Activated CD8-positive, alpha-beta memory T cell treated with anti-CD3 and anti-CD28 coated beads for 1 hour (primary cell): ENCODE measurements at places on chromosomes 3 and 15.

GRCh38 chr3:132783152-132783551 lies 60.9 kb upstream of the NPHP3 start:
- no peak for DNase-seq

DNA sequence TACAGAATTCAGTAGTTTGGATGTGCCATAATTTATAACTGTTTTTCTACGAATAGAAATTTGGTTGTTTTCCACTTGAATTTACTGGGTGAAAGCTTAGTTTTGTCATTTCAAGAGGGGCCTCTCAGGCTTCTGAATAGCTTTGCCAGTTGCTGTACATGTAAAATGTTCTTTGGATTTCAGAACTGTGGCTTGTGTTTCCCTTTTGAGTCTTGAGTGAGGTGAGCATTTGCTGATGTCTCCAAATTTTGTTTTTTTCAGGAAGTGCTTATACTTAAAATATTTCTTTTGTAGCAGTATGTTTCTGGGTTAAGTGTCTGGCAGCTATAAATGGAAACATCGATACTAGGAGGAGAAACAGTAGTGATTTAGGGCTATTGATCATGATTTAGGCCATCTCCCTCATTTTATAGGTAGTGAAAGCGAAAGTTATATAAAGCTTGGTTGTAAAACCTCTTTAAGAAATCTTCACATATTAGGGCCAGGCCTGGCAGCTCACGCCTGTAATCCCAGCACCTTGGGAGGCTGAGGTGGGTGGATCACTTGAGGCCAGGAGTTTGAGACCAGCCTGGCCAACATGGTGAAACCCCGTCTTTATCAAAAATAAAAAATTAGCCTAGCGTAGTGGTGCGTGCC lies 9.2 kb upstream of the TRAK1 start:
- DNase-seq: no peak

GRCh38 chr15:69046781-69047180 lies 32.3 kb downstream of the NOX5 start:
- DNase-seq: no peak

GRCh38 chr3:142943349-142943748 lies 20.1 kb downstream of the PAQR9 start:
- DNase-seq: no peak

GRCh38 chr15:81111510-81112470 lies 22.3 kb upstream of the CFAP161 start:
- DNase-seq: no peak
